CD4-positive, alpha-beta T cell treated with Interleukin-1 beta for 1 hour (primary cell): ENCODE measurements at places on chromosomes 1 and 21.

- DNase-seq: no peak
These were observed 62.1 kb downstream of the TP53BP2 start for GRCh38 chr1:223783676-223784075.

GRCh38 chr1:16043950-16044349 lies 368 bp downstream of the CLCNKB start:
- DNase-seq: no peak

GRCh38 chr1:3244025-3244926 lies 175.3 kb downstream of the PRDM16 start:
- DNase-seq: no peak

DNA sequence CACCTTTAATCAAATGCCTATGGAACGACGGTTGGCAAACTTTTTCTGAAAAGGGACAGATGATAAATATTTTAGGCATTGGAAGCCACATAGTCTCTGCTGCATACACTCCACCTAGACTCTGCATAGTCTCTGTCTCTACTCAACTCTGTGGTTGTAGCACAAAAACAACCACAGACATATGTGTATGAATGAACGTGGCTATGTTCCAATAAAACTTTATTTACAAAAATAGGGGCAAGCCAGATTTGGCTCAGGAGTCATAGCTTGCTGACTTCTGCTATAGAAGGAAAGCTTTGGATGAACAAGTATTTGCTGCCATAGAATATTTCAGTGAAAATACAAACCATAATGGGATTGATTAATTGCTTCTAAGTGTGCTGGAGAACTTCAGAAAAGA lies 37.5 kb upstream of the ADORA3 start:
- no peak for DNase-seq

- DNase-seq: no peak
These were observed 41.4 kb downstream of the TMCO4 start for GRCh38 chr1:19758227-19758830.

DNA sequence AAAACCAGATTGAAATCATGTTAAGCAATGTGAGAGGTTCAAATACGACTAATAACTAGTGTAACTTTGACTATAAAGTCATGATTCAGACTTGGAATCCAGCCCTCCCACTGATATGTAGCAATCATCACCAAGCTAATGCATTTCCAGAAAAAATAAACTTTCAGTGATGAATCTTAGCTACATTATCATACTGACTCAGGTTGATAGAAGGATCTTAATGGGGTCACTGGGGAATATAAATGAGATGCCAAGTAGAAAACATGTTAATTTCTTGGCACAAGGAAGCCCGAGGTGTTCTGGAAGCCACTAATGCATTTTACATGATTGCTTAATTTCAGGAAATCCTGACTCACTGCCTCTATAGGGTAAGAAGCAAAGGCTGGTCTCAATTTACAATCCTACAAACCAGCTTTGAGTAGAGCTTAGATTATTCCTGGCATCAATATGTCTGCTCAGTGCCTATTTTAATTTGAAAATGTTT lies 67.7 kb downstream of the SELENOF start:
- DNase-seq: no peak

DNA sequence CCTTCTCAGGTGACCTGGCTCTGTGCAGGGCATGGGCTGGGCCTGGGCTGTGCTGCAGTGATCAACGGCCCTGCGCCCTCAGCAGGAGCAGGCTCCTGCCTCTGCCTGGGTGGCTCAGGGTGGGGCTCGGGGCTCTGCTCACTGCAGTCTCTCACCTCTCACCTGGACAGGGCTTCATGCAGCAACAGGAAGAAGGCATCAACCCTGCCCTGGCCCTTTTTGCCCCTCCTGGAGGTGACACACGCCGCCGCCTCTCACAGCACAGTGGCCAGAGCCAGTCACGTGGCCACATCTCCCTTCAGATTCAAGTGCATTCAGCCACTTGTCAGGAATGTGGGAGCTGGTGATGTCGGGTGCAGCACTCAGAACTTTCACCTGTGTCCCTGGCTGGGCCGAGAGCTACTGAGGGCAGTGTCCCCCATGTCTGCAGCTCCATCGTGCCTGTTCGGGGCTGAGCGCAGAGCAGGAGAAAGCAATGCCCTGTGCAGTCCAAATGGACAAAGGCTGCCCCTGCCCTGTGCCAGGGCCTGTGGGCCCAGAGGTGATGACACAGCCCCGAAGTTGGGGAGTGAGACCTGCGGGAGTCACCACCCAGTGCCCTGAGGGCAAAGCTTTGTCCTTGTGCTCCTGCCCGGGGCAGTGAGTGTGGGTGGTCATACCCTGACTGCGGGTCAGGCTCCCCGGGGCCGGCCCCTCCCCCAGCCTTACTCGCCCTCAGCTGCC lies 314.0 kb downstream of the PTPRU start:
- DNase-seq: no peak

GRCh38 chr1:107162745-107163144 lies 21.9 kb downstream of the NTNG1 start:
- no peak for DNase-seq

DNA sequence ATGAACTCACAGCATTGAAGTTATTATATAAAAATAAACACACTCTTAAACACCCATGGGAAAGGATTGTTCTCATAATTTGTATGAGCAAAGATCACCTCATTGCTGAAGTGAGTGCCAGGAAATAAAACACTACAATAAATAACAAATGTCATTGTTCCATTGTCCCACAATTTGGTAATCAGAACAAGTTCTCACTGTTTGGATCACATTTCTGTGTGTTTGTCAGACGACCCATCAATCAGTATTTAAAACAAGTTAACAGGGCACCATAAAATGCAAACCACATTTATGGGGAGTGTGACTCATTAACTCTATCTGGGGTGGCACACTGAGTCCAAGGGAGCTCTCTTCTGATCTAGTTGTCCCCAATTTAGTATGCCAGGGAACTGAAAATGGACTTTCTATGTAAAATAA lies 124.5 kb downstream of the PTPRC start:
- no peak for DNase-seq

- no peak for DNase-seq
These were observed 18.0 kb downstream of the ZMYM1 start for GRCh38 chr1:35097224-35097623.

GRCh38 chr1:230067871-230068620 lies 1.0 kb downstream of the GALNT2 start:
- DNase-seq: peak; percentile 8

GRCh38 chr1:8603220-8603616 lies 214.2 kb downstream of the RERE start:
- no peak for DNase-seq

GRCh38 chr1:54800899-54801759 lies at the start of gene TTC22:
Gene TTC22, minus strand, starts transcription at chr1:54801323. Its CDS starts 160 bp downstream, at chr1:54801163.
- DNase-seq: peak; percentile 71

- DNase-seq: no peak
These were observed 54.9 kb downstream of the ENAH start for GRCh38 chr1:225597926-225598575.

DNA sequence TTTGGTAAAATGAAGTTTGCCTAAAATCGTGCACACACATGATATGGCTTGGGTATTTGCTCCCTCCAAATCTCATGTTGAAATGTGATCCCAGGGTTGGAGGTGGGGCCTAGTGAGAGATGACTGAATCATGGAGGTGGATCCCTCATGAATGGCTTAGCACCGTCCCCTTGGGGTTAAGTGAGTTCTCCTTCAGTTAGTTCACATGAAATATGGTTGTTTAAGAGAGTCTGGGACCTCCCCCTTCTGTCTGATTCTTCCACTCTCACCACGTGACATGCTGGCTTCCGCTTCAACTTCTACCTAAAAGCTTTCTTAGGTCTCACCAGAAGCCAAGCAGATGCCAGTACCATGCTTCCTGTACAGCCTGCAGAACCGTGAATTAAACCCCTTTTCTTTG lies 58.4 kb downstream of the SIPA1L2 start:
- no peak for DNase-seq

DNA sequence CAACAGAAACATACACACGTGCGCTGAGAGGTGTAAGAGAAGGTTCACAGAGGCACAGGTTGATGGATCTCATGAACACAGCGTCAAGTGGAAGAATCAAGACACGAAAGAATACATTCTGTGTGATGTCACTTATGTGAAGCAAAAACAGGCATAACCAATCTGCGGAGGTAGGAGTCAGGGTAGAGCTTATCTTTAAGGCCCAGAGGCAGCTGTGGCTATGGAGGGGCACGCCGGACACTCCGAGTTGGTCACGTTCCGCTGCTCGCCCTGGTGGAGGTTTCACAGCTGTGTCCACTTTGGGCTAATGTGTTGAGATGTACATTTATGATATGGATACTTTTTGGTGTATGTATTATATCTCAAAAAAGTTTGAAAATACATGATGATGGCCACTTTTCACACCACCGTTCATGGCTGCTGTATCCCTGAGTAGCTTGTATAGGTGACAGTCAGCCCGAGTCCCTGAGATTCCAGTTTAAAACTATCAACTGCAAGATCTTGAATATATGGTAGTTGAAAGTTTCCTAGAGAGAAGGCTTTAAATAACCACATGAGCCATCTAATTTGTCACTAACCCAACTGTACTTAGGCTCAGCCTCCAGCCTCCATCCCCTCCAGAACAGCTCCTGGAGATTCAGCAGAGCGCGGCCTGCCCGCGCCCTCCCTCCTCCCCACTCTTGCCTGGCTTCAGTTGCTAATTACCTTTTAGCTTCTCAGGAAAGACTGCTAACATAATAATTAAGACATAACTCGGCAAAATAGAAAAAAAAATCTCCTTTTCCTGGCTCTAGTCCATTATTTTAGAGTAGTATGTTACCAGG lies 6.7 kb upstream of the ADARB1 start:
- DNase-seq: no peak

GRCh38 chr1:61446531-61446991 lies 278.4 kb downstream of the TM2D1 start:
- DNase-seq: no peak

GRCh38 chr1:223819730-223820514 lies 25.8 kb downstream of the TP53BP2 start:
- DNase-seq: no peak

DNA sequence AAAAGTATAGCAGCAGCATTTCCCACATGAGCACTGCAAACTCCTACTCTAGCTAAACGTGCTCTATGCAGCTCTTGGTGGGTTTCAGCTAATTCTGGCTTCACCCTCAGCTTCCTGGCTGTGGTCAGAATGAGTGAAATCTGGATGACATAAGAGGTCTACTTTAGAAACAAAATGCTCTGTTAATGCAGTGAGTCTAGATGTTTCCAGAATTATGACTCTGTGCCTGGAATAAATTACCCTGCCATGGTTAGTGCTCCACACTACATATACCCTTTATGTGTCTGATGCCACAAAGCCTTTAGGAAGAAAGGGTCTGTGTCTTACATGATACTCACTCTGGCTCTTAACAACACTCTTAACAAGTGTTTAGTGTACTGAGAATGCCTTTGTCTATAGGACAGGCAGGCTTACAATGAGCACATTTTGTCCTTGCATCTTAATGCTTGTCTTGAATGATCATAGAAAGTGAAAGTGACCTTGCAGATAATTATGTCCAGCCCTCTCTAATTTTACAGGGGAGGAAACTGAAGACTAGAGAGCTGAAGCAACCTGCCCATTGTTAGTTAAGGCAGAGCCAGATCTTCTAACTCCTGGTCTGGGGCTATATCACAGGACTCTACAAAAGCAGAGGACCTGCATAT lies 9.2 kb downstream of the S100A10 start:
- DNase-seq: no peak

- DNase-seq: no peak
These were observed 10.8 kb downstream of the BLACAT1 start for GRCh38 chr1:205444931-205445645.

DNA sequence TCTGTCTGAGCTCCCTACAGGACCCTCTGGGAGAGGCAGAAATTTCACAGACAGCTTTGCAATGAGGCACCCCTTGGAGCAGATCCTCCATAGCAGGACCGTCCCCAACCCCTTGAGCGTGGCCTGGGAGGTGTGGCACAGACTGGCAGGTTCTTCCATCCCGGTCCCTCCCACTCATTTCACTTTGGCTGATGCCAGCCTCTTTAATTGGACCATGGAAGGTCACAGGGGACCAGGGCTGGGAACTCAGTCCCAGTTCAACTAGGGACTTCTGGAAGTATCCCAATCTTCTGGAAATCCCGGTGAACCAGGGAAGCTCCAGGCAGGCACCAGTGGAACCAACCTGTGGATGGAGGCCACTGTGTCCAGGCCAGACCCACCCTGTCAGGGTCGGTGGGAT lies 83.7 kb downstream of the SPSB1 start:
- no peak for DNase-seq

DNA sequence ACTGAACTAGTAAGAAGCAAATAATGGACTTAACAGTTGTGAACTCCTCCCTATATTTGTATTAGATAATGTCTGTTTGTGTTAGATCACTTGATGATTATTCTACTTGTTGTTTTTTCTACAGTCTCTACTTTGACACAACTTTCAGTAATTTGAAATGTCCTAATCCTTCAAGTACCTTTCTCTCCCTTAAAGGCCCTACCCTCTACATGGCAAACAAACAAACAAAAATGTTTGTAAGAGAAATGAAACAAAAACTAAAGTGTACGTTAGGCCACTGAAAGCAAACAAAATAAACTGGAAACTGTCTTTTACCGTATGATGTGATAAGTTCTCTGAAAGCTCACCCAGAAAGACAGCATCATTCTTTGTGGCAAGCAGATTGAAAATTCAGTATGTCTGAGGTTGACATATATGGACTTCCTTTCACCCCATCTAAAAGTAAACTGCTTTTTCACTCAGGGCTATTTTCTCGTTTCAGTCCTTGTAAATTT lies 255.9 kb upstream of the SNX7 start:
- DNase-seq: no peak

DNA sequence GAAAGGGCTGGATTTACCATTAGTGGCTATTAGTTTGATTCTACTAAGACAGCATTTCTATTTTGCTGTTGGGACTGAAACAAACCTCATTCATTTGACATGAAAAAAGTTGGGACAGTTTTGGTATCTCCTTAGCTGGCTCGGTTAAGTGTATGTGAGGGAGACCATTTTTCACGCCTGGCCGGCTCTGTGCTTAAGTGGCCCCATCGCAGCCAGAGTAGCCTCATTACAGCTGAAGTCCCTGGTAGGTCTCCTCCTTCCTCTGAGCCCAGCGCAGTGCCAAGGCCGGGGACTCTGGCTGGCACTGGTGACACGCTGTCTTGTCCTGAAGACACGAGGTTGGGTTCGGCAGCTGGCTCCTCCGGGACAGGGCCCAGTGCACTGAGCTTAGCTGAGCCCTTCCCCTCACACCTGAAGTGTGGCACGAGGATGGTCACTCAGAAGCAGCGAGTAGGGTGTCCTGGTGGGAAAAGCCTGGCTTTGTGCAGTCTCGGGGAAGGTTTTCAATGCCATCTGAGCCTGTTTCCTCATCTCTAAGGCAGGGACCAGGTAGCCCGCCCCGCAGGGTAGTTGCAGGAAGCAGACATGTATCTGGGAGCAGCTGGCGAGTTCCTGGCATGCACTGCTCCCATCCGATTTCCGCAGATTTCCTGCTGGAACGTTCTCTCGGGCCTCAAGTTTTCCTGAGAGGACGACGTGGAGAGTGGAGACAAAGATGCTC lies 196.5 kb downstream of the DYRK1A start:
- no peak for DNase-seq

DNA sequence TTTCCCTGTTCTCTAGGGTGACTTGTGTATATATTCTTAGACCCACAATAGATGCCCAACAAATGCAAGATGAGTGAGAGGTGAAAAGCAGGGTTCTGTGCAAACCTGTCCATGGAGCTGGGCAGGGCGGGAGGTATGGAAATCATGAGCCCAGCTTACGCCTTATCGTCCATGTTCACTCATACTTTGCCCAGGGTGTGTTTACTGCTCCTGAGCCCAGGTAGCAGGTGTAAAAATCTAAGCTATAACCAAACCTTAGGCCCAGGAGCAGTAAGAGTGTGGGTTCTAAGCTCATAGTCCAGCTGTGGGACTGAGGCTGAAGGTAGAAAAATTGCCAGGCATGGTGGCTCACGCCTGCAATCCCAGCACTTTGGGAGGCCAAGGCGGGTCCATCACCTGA lies 48.1 kb downstream of the CACNA1E start:
- DNase-seq: no peak
